ENCODE measurements at places on chromosomes 16 and 17.

DNA sequence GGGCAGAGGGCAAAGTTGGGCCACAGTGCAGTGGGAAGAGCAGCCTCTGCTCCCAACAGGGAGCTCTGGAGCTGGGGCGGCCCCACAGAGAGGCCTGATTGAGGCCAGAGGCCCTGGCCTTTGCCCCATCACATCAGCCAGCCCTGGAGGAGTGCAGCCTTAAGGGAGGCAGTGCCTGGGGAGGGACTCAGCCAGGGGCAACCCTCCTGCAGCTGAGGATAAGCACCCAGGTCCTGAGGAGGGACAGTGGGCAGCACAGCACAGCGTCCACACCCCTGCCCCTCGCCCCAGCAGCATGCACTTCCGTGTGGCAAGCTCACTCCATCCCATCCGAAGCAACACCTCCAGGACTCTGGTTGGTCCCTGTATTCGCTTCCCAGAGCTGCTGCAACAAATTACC is 61.9 kb upstream of the CBX4 start:
- DNase-seq: no peak

DNA sequence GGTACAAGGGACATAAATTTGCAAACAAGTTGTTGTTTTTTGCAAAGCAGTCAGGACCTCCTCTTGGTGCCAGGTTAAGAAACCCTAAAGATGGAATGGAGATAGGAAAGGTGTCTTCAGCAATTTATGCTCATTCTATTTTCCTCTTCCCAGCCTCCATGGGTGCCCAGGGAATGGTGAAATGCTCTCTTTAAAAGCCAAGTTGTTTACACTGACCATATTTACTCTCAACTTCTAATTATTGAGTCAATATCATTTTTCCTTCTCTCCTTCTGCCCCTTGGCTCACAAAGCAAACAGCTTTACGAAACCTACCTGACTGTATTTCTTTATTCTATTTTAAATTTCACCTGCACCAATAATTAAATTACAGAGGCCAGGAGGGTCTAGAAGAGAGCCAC is 138.5 kb upstream of the IRX3 start:
- no peak for DNase-seq

DNA sequence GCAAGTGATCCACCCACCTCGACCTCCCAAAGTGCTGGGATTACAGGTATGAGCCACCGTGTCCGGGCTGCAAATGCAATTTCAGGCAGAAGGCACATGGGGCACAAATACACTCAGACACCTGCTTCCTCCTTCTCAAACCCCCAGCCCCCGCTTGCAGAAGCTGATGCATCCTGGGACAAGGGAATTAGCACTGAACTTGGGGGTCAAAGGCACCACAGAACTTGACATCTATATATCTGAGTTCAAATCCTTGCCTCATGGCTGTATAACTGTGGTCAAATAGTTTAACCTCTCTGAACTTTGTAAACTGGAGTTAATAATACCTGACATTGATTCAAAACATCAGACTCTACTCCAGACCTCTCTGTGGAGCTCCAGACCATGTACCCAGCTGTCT is 4.1 kb upstream of the ARL5C start:
- DNase-seq: no peak

- peak; percentile 79 for DNase-seq
Measured at GRCh38 chr17:2749784-2750181, 331 bp upstream of the CCDC92B start.

- DNase-seq: no peak
Measured at GRCh38 chr17:75468779-75469373, 12.4 kb downstream of the TMEM94 start.

- DNase-seq: no peak
Measured at GRCh38 chr17:66537502-66537901, 235.1 kb downstream of the PRKCA start.

- DNase-seq: no peak
Measured at GRCh38 chr17:29066047-29066446, 23.1 kb downstream of the PIPOX start.

DNA sequence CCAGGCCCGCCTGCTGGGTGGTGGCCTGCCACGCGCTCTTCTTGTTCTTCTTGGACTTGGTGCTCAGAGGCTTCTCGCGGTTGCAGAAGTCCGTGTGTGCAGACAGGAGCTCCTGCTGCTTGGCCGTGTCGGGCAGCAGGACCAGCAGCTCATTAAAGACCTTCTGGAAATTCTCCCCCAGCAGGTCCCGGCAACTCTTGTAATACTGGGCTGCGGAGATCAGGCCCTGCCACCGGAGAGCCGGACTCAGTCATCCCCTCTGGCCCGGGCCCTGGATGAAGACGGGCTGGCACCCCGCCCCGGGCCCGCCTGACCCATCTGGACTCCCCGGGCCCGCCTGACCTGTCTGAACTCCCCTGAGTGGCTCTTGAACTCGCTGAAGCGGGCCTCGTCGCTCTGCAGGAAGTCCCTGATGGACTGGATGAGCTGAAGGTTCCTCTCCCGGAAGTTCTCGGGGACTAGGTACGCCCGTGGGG is 8.6 kb downstream of the SYNGR3 start:
- DNase-seq: no peak

- no peak for DNase-seq
Measured at GRCh38 chr16:57446531-57447185, 527 bp downstream of the CIAPIN1 start.

DNA sequence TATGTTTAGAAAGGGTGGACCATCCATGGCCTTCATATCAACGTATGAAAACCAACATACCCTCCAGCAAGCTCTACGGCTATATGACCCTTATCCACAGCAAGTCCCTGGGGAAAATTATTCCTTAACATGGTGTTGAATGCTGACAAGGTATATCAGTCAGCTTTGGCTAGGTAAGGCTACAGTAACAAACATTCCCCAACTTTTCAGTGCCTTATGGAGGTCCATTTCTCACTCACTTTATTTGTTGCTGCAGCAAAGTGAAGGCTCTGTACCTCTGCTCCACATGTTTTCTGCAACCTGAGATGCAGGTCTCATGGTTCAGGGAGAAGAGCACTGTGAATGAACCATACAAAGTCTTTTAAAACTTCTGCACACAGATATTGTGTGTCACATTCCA is 83.8 kb upstream of the TOX3 start:
- no peak for DNase-seq

DNA sequence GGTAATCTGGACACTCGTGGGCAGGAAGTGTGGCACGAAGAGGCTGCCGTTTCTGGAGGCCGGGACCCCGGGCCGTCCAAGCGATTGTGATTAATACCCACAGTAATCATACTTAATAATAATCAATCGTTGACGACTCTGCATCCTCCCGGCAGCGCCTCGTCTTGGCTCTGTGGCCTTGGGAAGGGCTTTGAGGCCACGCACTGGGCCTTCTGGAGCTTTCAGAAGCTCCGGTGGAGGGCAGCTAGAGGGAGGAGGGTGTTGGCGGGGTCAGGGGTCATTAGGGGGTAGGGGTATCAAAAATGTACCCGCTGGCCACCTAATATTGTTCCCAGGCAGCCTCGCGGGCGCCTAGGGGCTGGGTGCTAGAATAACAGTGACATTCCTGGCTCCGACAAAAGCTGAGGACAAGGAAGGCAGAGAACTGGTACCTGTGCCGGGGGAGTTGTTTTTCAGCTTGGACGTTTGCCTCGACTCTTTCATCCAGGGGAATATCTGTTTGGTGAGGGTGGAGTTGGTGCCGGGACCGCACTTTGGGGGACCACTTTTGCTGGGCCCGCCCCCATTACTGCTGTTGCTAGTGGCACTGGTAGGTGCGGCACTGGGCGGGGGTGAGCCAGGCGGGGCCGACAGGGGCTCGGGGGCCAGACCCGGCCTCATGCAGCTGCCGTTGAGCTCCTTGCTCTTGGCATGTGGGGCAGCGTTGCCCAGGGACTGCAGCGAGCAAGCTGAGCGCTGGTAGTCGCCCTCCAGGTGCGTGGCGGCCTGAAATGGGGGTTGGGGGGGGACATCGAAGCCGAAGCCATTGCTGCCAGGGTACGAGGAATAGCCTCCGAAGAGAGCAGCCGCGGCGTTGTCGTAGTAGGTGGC is 6.9 kb upstream of the HOXB2 start:
- no peak for DNase-seq

DNA sequence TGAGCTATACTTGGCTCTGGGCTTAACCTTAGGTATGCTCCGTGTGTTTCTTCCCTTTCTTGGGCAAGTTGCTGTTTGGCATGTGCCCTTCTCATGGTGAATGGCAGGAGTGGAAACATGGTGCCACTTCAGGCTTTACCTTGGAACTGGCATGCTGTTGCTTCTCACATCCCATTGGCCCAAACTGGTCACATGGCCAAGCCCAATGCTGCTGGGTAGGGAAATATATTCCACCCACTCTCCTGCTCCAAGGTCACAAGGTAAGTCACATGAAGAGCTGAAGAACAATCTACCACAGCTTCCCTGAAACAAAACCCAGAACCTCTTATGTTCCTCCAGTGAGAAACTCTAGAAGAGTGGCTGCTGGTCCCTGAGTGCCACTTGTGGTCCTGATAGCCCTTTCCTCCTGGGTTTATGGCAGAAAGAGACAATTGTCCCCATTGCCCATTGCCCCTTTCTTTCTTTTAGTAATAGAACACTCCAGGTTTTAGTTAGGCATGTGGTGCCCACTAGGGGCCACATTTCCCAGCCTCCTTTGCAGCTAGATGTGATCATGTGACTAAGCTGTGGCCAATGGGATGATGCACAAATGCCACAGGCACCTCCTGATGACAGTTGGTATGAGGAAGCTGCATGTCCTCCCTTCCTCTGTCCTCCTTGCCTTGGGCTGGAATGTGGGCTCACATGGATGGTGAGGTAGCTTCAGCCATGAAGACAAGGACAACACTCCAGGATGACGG is 50.3 kb downstream of the MEOX1 start:
- DNase-seq: no peak

DNA sequence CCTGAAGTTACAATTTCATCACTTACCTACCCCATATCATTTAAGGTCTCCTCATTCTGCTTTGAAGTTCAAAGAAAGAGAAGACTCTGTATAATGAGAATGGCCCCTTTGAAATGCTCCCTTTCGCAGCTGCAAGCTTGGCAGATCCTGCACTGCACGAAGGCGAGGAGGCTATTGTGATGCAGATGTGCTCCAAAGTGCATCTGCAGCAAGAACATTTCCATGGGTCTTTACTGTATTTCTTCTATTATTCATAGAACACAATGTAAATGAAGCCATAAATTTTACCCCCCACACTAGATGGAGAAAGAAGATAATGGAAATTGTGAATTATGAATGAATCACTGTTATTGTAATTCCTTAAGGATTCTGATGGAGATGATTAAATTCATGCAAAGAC is 178.7 kb downstream of the CHD9NB start:
- no peak for DNase-seq

- no peak for DNase-seq
Measured at GRCh38 chr17:76947771-76948170, 79.6 kb downstream of the MGAT5B start.

GRCh38 chr17:52681480-52681879 is 523.0 kb upstream of the CA10 start:
- DNase-seq: no peak

DNA sequence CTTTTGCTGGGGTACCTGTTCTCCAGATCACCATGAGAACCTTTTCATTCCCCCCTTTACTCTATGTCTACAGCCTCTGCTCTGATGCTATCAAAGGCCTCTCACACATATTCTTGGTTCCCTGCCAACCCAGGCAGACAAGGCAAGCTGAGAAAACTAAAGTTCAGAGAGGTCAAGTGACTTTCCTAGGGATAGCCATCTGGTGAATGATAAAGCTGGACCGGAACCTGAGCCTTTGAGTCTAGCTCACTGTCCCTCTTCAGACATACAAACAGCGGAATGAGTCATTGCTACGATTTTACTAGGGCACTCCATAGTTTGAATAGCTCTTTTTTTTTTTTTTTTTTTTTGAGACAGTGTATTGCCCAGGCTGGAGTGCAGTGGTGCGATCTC is 73.3 kb downstream of the XYLT1 start:
- DNase-seq: no peak

- DNase-seq: no peak
Measured at GRCh38 chr17:13813347-13814240, 211.9 kb upstream of the HS3ST3A1 start.

DNA sequence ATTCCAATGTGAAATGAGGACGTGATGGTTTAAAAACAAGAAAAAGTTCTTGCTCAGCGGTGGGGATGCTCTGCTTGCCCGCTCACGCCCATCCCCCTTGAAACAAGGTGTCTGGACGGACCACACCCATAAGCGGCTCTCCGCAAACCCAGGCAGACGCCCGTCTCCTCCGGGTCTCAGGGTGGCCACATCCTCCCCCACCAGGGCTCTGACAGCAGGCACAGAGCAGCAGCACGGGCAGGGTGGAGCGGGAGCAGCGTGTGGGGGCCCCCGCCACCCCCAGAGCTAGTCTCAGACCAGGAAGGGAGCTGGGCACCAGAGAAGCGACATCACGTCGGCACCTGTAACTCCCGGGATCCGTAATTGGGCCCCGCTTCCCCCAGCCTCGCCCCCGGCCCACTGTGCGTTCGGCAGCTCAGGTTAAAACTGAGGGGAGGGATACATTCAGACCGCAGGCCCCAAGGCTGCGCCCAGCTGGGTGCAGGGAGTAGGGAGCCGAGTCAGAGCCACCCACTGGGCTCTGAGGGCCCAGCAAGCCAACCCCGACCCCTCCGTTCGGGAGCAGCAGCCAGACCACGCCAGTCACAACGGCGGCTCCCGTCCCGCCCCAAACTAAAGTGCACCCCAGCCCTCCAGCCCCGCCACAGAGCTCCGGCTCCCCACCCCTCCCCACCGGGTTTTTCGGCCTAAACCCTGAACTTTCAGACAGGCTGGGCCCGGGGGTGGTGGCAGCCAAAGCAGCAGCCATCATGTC is 22.0 kb downstream of the CLUH start:
- DNase-seq: no peak

DNA sequence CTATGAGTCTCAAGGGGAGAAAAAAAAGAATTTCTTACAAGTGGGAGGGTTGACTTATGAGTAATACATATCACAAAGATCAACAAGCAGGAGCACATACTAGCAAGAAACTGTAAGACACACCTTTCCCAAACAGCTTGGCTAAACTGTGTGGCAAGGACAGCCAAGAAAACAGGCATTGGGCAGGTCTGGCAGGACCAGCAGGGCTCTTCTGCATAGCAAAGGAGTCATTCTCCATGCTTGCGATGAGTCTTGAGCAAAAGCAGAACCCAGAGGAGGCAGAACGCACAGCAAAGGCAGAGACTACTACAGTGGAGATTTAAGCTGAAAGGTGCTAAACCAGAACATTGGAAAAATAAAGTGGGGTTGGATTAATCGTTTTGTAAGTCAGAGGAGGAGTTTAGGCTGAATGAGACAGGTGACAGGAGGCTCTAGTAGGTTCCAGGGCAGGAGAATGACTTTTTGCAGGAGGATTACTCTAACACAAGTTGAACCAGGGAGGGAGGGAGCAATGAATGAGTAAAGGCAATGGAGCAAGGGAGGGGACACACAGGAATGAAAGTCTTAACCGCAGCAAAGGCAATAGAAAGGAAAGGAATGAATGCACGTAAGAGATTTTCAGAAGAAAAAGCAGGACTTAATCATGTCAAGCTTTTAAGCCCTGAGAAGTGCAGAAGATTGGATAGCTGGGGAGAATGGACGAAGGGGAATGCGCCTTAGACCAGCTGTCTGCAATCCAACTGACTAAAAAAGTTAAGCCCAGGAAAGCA is 2.7 kb downstream of the N4BP1 start:
- DNase-seq: no peak
